Right lung (tissue), 10 donors: ENCODE measurements at places on chromosomes 5 and 9. TPM values are rescaled to one million over a fixed set of nuclear protein-coding genes. Genes with fewer than 3 reads are reported as not detected.
A peak's percentile ranks its signal among the peaks of the same experiment; 100 is the strongest.

TRMO gene
- 14.2 TPM for polyA plus RNA-seq

TNC gene
- 113 TPM for polyA plus RNA-seq

NUTM2G gene
- 0.63 TPM for polyA plus RNA-seq

FBP1 gene
- 21.6 TPM for polyA plus RNA-seq

DNA sequence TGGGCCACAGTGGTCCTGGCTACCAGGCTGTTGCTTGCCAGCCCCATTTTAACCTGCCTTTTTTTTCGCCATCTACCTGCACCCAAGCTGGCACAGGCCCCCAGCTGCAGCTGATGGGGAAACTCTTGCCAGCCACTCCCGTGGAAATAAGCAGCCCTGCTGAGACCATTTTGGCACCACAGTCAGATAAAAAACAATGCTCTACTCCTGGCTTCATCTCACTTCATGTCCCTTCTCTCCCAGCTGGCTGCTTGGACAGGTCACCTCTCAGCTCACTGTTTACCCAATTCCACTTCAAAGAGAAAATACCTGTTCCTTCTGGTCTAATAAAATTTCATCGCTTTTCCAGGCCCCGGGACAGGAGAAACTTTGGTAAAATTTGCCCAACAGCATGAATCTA, 322.6 kb upstream of the SLC30A5 start:
- DNase-seq: no peak

DNA sequence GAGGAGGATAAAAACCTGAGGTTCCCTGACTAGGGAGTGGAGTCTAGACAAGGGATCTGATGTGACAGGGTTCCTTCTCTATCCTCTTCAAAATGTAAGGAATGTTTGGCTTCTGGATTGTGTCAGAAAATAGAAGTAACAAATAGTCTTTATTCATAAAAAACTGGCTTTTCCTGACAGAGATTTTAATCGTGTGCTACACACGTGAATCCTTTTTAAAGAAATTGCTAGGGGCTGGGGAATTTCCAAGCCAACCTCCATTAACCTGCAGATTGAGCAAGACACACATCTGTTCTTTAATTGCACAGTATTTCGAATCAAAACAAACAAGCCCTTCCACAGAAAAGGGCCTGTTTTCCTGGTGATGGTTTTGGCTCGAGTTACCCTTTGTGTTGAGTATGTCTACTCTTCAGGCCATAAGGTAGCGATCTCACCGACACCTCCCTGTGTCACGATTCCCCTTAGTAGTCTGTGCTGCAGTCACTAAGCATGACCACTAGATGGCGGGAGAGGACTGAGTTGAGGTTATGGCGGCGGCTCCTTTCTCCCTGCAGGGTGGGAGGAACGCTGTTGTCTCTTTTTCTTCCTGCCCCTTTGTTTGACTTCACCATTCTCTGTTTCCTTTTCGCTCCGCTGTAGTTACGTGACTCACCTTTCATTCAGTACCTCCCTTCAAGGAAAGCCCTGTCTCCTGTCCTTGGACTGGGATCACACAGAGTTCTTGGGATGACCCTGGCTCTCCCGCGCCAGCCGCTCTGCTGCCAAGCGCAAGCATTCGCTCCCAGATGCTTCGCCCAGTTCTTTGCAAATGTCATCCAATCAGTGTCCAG, 137.1 kb upstream of the SLC24A2 start:
- peak; percentile 78 for DNase-seq

DNA sequence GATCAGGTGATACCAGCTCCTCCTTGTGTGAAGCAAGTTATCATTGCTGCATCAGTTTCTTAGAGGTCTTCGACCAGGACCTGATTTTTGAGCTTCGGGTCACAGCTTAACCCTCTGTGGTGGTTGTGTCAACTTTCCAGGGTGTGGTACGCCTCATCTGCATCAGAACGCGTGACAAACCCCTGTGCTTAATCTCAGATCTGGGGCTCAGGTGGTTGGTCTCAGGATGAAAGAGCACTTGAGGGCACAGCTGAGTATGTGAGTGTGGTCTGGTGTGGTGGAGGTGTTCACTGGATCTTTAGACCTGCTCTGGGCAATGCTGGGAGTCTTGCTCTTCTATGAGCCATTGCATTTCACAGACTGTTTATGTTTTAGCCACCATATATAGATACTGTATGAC, 64.1 kb downstream of the OSTF1 start:
- no peak for DNase-seq

DNA sequence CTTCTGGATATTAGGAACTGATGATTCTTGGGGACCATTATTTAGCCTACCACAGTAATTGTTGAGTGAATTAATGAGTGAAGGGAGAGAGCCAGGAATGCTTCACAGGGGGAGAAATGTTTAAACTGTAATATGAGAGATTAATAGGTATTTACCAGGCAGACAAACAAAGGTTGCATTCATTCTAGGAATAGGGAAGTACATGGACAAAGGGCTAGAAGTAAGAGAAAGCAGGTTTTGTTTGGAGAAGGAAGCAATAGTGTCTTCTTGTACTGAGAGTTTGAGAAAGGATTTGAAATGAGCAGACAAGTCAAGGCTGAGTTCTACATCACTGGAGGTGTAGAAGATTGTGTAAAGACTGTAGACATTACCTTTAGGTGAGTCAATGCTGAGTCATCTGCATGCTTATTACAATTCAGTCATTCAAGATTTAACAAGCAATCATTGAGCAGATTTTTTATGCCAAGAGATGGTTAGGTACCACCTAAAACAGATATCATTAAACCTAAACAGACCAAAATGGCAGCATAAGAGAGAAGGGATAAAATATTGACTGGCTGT, 8.0 kb downstream of the TAF1L start:
- no peak for DNase-seq

HMCN2 gene
- polyA plus RNA-seq: 1.0 TPM

AGXT2 gene
- 0.18 TPM for polyA plus RNA-seq

PPP1R26 gene
- 35.0 TPM for polyA plus RNA-seq

DNA sequence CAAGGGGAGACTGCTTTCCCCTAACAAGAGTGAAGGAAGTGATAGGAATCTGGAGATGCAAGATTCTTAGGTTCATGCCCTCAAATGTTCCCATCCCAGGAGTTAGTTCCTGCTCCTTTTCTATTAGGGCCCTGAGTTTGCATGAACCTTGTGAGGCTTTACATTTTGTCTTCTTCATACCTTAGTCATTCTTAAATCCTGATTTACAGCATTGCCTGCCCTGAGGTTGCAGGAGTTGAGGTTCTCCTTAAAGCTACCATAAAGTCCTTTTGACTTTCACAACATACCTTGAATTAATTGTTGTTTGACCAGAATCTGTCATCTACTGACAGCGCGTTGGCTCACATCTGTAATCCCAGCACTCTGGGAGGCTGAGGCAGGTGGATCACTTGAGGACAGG, 151.5 kb upstream of the ABCA1 start:
- no peak for DNase-seq

- no peak for DNase-seq
These were observed 847.9 kb downstream of the EFNA5 start for GRCh38 chr5:106822851-106823250.

- no peak for DNase-seq
These were observed 67.8 kb upstream of the ZSWIM6 start for GRCh38 chr5:61264273-61264661.

DNA sequence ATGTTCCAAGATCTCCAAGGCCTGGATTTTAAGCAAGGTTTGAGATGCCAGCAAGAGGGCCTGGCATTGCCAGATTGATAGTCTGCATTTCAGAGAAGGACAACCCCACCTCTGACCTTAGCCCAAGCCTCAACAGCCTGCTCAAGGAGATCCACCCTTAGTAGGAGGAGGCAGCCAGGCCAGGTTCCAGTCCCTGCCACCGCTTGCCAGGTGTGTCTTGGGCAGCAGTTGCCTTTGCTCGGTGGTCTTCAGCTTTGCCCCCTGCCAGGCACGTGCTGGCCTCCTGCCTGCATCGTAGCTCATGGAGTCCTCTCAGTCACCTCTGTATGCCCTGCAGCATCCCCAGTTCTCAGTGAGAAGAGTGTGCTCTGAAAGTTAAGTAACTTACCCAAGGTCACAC, 134.2 kb downstream of the KCNIP1 start:
- DNase-seq: no peak

DNA sequence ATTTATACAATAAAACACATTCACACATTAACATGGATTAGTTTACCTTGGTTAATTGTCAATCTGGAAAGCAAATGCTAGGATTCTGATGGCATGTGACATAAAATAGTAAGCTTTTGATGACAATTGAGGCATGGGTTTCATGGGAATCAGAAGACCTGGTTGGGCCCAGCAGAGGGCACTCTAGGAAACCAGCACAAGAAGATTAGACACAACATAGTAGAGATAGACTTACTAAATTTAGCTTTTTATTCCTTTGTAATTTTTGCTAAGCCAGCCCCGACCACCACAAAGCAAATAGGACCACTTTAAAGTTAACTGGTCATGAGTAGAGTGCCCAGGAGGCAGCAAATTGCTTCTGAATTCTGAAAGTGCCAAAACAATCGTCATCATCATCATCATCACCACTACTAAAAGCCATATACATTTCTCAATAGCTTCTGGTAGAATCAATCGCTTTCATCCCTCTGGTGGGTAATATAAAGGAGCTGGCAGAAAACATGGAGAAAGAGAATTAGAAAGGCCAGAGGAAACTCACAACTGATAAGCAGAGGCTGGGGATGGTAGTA, 163.2 kb downstream of the ARRDC3 start:
- DNase-seq: no peak

DNA sequence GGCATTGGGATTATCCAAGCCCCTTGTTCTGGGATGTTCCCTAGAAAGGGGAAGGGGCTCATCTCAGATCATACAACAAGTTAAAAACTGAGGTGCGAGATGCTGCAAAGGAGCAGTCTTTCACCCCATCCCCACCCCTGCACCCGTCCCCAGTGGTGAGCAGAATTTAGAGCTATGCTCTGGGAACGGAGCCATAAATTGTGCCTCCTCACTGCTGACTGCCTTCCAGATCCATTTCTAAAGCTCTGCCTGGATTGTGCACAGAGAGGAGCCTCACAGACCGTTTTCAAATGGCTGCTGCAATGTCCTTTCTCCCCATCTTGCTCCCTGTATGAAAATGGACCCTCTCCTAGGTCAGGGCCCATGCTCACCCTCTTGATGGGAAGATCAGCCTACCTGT, 8.3 kb downstream of the SLC25A48 start:
- DNase-seq: no peak

DNA sequence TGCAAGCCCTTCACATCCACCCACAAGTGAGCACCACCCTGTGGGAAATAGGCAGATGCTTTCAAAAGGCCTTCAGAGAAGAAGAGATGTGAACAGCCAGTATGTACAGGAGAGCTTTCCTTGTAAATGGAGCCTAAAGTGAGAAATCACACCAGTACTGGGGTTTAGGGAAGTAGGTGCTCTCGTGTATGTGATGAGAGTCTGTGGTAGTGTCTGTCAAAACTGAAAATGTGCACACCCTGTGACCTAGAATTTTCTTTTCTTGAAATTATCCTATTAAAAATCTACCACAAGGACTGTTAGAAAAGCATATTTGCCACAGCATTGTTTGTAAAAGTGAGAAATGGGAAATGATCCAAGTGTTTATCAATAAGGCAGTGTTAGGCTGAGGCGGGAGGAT, 16.6 kb downstream of the OTULINL start:
- DNase-seq: no peak

DNA sequence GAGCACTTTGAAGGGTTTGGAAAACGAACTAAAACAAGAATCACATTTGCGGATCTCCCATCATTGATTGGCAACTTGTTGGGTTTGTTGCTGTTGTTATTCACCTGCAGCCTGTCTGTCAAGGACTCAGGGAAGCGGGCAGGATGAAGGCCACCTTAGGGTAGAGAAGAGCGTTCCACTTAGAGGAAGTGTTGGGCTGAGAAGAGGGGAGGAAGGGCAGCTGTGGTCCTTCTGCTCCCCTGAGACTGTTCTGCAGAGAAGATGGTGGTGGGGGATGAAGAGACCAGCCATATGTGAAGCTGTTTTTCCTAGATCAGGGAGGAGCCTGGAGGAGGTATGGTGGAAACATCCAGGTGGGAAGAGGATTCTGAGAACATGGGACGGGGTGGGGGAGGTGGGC, 70.6 kb upstream of the CPEB4 start:
- no peak for DNase-seq

DNA sequence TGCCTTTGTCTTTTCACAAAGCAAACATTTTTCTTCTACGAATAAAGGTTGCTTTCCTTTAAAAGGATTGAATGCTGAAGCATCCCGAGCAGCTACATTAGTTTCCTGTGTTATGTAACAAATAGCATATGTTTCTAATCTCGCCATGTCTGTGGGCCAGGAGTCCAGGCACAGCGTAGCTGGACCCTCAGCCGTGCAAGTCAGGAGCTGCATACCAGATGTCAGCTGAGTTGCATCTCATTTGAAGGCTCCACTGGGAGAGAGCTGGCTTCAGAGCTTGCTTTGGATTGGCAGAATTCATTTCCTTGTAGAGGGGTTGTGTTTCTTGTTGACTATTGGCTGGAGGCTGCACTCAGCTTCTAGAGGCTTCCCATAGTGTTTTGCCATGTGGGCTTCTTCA, 16.0 kb upstream of the GOLPH3 start:
- DNase-seq: no peak

- no peak for DNase-seq
These were observed 50.1 kb upstream of the BASP1 start for GRCh38 chr5:17167171-17167891.

GRCh38 chr5:102760815-102761214, 5.7 kb downstream of the PAM start:
- DNase-seq: no peak

DNA sequence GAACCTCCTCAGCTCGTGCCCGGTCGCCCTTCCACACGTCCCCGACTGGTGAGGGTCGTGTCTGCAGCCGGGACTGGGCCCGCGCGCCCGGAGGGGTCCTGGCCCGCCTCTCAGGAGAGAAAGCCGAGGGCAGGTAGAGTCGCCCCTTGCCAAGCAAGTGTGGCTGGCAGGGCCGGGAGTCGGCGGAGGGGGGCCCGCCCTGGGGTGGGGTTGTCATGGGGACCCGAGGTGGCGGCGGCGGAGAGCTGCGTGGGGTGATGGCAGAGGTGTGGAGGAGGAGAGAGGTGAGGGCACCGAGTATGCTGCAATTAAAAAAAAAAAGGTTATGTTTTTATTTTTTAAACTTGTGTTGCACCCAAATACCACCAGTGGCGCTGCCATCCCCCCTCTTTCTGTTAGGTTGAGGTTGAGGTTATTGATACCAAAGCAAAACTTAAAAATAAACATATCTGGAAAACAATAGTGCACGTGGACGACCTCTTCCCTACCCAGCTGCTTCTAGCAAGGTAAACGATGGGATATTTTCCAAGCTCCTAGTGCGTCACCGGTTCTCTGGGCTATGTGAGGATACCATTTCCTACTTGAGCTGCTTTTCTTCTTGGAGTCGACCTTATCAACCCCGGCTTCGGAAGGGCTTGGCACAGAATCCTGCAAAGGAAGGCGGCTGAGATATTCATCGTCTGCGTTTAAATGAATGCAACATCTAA, 660 bp downstream of the SCAMP1 start:
- DNase-seq: peak; percentile 58

GRCh38 chr9:91839926-91840465, 110.0 kb downstream of the ROR2 start:
- no peak for DNase-seq

LCN9 gene
- polyA plus RNA-seq: not detected

PCDHA4 gene
- polyA plus RNA-seq: 0.33 TPM

CTNNA1 gene
- 345 TPM for polyA plus RNA-seq

DNA sequence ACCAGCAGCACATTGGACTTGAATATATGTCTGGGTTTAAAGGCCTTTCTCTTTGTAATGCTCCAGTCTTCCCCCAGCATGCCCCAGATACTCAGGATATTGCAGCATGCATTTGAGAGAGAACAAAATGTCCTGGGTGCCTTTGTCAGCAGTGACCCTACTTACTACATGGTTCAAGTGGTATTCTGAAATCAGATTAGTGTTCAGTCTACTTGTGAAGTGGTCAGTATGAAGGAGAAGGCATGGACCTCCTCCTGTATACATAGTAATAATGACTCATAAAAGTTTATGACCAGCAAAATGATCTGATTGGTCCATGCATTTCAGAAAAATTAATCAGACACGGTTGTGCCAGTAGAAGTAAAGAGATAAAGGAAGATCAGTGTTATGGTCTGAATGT, 25.4 kb downstream of the GPR21 start:
- DNase-seq: no peak
